ENCODE measurements at places on chromosomes 2 and 18.

DNA sequence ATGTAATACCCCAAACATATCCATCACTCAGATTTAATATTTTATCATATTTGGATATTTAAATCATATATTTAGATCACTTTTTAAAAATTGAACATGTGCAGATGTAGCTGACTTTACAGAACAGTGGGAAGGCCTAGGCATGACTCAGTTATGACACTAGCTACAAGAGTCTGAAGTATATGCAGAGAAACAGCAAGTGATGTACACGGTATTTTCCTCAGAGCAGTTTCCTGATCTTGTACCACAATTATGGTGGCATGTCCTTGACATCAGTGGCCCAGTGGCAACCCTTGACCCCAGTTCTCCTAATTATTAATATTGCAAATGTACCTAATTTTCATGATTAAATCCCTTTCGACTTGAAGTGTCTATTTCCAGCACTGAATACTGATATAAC, 28.2 kb downstream of the CDKL4 start:
- no peak for DNase-seq

- DNase-seq = no peak
These were observed 3.4 kb upstream of the ASNSD1 start for GRCh38 chr2:189657867-189658266.

GRCh38 chr2:177296040-177296439, 31.5 kb upstream of the NFE2L2 start:
- no peak for DNase-seq

- DNase-seq = no peak
These were observed 88.5 kb downstream of the ZEB2 start for GRCh38 chr2:144431392-144431783.

GRCh38 chr2:108971661-108972566, 17.1 kb downstream of the EDAR start:
- no peak for DNase-seq

GRCh38 chr2:76672798-76673197, 849.4 kb downstream of the LRRTM4 start:
- no peak for DNase-seq

DNA sequence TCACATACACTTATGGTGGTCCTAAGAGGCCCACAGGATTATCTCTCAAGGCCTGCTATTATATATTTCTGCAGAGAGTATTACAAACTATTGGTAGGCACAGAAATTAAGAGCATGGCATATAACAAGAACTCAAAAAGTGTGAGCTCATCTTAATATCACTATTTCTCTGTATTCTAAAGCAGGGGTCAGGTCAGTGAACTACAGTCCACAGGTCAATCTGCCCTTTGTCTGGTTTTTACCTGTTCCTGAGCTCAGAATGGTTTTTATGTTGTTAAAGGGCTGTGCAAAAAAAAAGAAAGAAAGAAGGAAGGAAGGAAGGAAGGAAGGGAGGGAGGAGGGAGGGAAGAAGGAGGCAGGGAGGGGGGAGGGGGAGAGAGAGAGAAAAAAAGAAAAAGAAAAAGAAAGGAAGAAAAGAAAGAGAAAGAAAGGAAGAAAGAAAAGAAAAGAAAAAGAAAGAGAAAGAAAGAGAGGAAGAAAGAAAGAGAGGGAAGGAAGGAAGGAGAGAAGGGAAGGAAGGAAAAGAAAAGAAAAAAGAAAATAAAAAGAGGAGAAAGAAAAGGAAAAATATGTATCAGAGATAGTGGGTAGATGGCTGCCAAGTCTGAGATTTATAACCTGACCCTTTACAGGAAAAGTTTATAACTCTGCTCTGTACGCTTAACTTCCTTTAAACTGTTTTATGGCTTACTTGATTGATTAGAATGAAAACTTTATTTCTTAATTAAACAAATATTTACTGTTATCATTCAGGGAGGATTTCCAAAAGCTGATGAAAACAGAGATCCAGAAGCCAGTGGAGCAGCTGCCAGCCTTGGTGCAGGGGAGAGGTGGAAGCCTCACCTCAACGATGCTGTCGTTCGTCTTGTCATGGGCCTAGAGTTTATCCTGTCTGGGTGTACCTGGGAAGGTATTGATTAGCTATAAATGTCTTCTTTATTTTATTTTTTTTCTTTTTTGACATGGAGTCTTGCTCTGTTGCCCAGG, 11.2 kb upstream of the SCYGR1 start:
- no peak for DNase-seq

DNA sequence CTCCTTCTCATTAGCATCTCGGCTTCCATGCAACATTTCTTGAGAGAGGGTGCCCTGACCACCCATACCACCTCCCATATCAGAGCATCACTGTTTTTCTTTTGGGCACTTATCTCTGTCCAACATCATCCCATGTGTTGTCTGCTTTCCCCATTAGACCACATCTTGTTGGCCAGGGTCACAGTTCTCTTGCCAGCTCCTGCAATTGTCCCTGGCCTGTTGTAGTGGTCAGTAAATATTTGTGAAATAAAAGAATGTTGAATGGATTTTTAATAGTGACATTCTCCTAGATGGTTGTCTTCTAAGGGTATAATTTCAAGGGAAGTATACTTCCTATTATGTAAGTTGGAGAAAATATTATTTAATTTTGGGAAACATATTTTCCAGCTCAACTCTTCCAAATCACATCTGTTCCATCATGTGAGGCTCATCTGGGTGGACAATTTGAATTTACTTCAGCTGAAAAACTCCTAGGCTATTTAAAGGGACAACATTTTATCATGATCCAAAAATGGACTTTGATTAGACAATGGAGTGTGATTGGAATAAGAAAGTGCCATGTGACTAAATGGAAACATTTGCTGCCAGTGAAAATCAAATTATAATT, 83.0 kb downstream of the MOGAT1 start:
- no peak for DNase-seq

DNA sequence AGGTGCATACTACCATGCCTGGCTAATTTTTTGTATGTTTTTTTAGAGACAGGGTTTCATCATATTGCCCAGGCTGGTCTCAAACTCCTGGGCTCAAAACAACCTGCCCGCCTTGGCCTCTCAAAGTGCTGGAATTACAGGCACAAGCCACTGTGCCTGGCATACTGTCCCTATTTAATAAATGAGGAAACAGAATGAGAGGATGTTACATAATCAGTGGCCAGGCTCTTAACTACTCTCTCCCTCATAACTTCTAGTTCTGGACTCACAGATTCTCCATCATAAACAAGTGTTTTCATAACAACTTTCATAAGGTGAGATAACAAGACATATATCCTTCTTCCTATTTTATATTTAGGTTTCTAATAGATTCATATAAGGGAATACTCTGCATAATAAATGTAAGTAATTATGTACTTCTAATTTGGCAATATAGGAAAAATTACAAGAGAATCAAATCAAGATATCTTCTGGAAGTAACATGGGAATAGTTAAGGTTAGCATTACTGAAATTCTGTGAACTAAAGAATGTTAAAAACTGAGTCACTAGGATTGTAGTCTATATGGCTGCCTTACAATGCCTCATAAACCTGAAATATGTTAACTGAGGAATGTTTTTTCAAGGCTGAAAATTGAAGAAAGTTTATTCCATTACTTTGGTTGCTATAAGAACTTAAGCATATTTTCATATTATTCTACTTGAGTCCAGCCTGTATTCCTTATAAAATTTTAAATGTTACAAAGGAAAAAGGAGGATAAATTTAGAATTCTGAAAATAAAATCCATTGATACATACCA, 71.3 kb downstream of the SLC25A12 start:
- no peak for DNase-seq

- DNase-seq = peak; percentile 13
These were observed 9.0 kb upstream of the GAL3ST2 start for GRCh38 chr2:241767464-241768250.

- DNase-seq = no peak
These were observed 719.4 kb upstream of the CELF4 start for GRCh38 chr18:38284972-38285371.

- no peak for DNase-seq
These were observed 147.3 kb downstream of the GREB1L start for GRCh38 chr18:21389283-21389682.

DNA sequence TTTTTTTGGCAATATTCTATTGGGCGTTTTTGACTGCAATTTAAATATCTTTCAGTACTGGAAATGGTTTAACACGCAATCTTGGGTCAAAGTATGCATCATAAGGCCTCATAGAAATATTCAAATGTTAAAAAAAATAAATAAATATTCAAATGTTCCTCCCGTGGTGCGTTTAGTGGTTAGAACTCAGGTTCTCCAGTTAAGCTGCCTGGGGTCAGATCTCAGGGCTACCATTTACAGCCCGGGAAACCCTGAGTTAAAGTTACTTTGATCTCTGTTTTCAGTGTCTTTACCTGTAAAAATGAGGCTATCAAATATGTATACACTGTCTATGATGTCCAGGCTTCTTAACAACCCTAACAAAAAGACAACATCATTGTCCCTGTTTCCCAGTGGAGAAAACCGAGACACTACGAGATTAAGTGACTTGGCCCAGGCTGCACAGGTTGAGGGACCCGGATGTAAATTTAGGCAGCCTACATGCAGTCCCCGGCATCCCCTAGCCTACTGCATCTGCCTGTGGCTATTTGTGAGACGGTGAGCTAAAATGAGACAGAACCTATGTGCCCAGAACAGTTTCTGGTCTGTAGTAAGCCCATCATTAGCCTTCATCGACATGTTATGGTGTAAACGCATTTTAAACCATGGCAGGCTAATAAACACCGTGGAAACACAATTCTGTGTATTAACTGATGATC, 1.7 kb downstream of the FHL2 start:
- no peak for DNase-seq

DNA sequence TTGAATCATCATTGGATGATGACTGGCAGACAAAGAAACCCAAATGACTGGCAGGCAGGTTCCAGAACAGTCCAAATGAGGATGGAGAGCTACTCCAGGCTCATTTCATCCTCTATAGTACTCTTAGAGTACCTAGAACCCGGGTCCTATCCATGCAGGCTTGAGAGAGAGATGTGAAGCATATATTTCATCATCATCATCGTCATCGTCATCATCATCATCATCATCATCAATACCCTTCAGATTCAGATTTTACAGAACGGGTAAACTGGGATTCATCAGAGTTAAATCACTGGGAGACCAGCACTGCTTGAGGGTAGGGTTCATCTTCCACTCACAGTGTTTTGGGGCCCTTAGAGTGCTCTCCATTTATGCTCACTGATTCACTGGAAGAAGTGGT, 52.3 kb downstream of the PAX8 start:
- no peak for DNase-seq

- DNase-seq = no peak
These were observed 81.9 kb upstream of the MAPRE2 start for GRCh38 chr18:34959211-34959829.

DNA sequence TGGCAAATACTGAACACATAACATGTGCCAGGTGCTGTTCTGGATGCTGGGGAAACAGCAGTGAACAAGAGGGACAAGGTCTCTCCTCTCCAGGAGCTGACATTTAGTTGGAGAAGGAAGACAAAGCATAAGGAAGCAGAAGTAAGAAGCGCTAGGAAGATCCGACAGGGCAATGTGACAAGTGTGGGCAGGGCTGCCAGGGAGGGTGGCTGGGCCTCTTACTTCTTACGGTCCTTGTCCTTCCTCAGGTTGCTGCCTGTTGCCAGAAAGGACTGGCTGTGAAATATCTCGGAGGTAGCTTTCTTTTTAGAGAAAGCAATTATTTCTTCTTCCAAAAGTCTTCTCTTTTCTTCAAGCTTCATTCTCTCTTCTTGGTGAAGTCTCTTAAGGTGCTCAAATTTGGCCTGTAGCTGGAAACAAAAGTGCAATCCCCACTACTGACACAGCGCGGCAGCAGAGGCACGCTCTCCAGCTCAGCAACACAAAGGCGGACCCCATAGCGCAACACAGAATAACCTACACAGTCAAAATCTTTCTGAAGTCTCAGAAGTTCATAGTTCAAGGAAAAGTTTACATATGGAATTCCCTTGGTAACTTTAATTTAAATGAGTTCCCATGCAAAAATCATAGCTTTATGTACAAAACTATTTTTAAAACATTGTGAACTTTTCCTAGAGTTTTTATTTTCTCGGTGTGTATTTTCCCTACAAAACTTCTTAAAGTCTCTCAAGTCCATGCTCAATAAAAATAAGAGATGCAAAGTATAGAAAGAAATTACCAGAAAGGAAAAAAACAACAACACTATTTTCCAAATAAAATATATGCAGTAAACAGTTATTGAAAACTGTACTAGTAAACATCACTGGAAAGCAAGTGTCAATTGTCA, 67.7 kb downstream of the SEPTIN10 start:
- DNase-seq = no peak

- no peak for DNase-seq
These were observed 4.3 kb downstream of the IGFBP5 start for GRCh38 chr2:216690853-216691741.

GRCh38 chr2:160582490-160583145, 89.0 kb upstream of the RBMS1 start:
- DNase-seq = no peak

DNA sequence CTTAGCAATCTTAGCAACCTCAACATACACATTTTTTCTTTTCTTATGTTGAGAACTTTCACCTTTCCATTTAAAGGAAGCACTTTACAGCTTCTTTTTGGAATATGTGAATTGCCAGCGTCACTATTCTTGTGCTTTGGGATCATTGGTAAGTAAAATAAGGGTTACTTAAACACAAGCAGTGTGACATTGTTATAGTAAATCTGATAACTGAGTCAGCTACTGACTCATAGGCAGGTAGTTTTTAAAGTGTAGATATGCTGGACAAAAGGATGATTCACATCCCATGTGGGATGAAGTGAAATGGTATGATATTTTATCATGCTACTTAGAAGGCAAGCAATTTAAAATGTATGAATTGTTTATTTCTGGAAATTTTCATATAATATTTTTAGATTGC, 637.2 kb downstream of the DCDC2C start:
- no peak for DNase-seq

DNA sequence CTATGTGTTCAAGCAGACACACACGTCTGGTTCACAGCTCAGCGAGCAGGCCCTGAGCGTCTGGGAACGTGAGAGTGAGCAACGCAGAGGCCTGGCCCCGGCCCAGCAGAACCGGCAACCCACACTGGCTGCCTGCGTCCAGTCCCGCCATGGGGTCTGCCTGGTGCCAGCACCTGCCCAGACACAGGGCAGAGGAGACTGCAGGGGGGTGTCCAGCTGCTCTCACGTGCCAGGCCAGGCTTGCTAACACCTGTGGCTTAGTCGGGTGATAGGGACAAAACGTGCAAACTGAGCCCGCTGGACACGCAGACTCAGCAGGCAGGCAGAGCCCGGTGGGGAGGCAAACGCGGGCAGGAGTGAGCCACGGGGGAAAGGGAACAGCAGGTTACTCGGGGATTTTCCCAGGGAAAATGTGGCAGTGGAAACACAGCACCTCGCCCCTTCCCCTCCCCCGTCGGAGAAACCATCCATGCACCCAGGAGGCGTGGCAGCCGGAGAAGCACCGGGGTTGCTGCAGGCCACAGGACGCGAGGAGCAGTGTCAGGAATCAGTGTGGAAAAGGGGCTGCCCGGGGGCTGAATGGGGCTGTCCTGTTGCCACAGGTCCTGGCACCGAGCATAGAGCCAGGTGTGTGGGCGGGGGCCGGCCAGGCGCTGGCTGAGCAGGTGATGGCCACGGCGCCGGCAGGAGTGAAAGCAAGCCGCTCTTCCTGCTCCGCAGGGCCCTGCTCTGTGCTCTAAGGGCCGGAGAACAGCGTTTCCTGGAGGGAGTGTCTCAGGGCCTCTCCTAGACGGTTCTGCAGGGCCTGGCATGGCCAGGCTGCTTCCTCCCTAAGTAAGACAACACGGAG, 154.7 kb downstream of the HDAC4 start:
- DNase-seq = no peak

- no peak for DNase-seq
These were observed 126.2 kb downstream of the PDE1A start for GRCh38 chr2:182300608-182301007.

- no peak for DNase-seq
These were observed 421.3 kb downstream of the ARHGAP15 start for GRCh38 chr2:143550500-143550899.

GRCh38 chr18:4020026-4020425, 435.1 kb downstream of the DLGAP1 start:
- no peak for DNase-seq

Data from 8988T (cell line).